Lung (tissue), 17 donors: ENCODE measurements at places on chromosomes 2 and 18. TPM values are rescaled to one million over a fixed set of nuclear protein-coding genes. Genes with fewer than 3 reads are reported as not detected.
A peak's percentile ranks its signal among the peaks of the same experiment; 100 is the strongest.

DNA sequence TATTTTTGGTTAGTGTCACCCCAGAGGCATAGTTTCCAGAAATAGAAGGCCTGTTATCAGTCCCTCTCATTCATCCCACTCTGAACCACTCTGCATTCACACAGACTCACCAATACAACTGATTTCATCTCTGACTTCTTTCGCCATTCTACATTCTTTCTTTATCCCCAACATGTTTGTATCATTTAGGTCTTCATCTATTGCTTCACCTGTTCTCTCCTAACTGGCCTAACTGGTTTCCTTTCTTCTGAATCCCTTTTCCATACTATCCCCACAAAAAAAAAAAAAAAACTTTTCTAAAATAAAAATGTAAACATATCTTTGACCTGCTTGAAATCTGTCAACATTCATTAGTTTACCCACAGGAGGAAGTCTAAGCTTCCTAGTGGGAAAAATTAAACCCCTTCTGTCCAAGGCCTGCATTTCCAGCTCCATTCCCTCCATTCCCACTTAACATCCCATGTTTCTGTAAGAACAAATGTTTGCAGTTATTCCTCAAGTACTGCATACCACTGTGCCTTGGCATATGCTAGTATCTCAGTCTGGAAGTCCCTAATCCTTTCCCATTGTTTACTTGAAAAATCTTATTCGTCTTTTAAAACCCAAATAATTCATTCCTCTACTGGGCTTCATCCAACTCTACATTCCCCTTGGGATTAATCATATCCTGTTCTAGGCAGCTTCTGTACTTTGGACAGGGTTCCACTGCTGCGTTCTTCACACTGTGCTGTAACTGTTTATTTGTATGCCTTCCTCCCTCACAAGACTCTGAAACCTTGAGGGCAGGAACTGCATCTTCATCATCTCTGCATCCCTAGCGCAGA is 68.5 kb downstream of the FIGN start:
- DNase-seq = no peak

- DNase-seq = peak; percentile 53
Measured at GRCh38 chr18:62596145-62597005, 73.5 kb downstream of the ZCCHC2 start.

Gene TTC31
- 23.7 TPM for total RNA-seq

DNA sequence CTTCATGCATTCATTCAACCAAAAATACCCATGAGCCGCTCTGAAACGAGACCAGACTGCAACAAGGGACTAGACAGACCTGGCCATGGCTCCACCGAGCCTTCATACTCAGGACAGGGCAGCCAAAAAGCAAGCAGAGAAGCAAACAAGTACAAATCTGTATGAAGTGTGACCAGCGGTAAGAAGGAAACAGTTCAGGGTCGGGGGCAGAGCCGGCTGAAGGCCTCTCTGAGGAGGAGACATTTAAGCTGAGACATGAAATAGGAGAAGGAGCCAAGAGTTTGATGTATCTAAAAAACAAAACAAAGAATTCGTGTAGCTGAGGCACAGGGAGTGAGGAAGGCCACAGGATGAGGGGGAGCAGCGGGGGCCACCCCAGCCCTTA is 21.3 kb upstream of the SLC66A3 start:
- peak; percentile 54 for DNase-seq

GRCh38 chr2:221267773-221268425 is 304.2 kb downstream of the EPHA4 start:
- peak; percentile 46 for DNase-seq

GRCh38 chr18:75376004-75376403 is 51.5 kb downstream of the SMIM21 start:
- DNase-seq = no peak

Gene PLGLB1
- 8.3 TPM for total RNA-seq

GRCh38 chr2:158914066-158914465 is 54.4 kb upstream of the TANC1 start:
- no peak for DNase-seq

Gene ANKRD62
- 0.06 TPM for total RNA-seq

Gene SCN1A
- 18.6 TPM for total RNA-seq

DNA sequence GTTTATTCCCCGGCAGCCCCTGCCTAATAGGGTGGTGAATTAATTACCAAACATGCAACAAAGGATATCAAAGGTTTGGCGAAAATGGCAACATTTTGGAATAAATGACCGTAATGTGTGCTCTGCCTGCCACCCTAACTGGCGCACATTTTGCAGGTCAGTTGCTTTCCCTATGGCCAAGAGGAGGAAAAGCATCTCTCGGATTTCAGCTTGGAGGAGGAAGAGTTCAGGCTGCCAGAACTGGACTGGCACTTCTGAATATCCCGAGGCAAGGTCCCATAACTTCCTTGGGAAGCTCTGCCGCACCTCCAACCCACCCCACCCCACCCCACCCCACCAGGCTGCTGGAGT is 37.1 kb downstream of the SLC25A52 start:
- DNase-seq = peak; percentile 11

DNA sequence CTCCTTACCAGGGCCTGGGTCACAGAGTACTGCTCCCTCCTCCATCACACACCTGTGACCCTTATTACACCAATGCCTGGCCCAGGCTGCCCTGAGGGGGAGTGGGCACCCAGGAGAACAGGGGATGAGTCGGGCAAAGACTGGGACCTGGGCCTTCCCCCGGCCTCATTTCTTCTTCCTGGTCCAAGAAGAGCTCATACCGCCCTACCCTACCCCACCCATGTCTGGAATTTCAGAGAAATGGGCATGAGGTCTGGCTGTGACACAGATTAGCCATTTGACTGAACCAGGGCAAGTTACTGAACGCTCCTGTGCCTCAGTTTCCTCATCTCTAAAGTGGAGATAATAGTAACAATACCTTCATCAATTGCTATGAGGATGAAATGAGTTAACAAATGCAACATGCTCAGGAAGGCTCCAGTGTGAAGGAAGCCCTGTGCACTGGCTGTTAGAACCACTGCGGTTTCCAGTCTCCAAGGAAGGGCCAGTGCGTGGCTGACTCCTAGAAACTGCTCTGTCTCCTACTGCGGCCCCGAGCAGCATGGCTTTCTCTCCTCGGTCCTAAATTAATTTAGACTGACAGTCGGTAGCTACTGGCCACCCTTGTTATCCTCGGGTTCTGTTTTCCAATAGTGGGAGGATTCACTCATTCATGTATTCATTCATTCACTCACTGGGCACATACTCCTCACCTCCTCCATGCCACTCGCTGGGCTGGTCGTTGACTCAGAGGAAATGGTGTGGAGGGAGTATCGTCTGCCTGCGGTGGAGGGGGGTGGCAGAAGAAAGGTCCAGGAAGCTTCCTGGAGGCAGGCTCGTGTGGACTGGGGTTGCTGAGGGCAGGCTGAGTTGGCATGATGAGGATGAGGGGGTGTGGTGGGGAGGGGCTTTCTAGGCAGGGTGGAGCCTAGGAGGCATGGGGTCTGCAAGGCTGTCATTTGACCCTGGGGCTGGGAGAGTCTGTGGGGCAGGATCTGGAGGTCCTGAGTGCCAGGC is 175.6 kb downstream of the GLI2 start:
- no peak for DNase-seq

DNA sequence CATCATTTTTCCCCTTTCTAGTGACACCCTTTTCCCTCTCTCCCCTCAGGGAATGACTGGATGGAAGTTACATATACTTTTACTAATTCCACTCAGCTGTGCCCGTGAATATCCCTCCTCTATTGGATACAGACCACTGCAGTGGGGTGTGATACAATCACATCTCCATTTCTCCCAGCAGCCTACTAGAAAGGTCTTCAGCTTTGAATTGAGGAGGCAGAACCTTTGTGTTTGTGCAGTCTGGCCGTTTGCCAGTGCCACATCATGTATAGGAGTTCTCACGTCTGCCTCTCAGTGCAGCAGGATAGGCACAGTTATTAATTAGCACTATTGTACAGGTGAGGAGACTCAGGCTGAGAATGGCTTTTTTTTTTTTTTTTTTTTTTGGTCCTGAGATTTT is 16.4 kb downstream of the TNFRSF11A start:
- no peak for DNase-seq

- DNase-seq = peak; percentile 50
Measured at GRCh38 chr18:46916551-46917107, 678 bp downstream of the PIAS2 start.

DNA sequence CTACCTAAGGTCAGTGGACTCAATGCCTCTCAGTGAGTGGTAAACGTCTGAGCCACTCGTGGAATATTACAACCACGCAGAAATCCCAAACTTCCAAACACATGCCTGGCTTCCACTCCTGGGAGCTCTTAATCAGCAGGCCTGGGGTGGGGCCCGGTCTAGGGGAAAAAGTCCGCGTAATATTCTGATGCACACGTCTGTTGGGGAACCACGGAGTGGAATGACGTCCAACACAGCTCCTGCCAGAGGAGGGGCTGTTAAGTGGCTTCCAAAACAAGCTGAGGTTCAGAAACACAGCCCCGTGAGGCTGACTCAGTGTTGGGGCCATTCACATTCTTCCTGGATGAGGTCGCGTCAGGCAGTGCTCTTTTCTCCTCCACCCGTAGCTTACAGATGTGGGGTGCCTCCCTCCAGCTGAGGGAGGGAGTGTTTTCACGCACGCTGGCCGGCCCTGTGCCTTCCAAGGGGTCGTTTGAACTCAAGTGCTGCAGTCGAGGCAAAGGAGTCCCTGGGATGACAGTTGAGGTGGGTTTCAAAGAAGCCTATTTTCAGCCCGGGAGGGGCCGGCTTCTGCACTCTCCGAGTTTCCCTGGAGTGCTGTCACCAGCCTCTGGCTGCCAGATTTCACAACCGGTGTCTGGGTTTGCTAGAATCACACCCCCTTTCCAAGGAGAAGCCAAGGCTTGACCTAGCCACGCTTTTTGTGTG is 73.1 kb downstream of the ACKR3 start:
- DNase-seq = peak; percentile 18

GRCh38 chr2:177984749-177985148 is 87.8 kb downstream of the PDE11A start:
- DNase-seq = peak; percentile 2

DNA sequence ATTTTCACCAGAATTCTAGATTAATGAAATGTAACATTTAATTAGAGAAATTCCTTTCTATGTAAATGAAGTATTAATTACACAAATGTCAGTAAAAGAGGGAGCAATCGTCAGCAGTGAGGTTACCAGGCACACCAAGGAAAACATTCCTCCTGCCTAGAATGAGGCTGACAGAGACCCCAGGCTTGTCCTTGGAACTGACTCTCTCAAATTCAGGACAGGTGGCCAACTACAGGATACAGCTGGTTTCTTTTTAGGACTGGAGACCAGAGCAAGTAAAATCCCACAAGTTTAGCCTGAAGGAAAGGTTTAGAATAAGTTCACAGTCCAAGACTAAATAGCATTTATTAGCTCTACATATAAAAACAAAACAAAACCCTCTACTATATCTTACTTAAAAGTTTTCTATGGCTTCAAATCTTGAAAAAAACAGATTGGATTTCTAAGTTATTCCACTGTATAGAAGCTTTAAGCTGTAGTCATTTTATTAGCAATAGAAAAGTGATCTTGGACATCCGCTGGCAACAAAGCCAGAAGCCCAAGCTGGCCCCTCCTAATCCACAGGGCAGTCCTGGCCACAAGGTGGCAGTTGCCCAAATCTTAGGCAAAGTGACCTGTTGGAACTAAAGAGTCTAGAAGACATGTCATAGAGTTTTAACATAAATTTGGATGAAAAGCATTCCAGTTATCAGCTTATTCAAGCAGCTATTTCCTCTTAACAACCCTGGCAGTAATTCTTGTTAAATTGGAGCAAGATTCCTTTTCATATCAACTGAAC is 81.0 kb downstream of the SP3 start:
- peak; percentile 80 for DNase-seq

DNA sequence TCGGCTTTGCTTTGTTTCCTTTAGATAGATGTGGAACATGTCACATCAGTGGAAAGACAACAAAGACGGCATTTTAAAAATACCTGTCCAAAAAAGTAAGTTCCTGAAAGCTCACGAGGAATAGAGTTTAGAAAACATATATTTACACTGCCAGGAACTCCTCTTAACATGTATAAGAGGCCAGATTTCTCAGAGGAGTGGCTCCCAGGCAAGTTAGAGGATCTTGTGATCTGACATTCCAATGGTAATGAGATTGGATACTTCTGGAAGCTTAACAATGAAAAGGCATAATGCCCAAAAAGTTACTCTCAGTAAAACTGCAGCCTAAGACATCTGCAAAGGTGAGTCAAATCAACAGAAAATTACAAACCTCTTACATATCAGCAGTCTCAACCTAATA is 77.1 kb downstream of the CYRIA start:
- peak; percentile 15 for DNase-seq

DNA sequence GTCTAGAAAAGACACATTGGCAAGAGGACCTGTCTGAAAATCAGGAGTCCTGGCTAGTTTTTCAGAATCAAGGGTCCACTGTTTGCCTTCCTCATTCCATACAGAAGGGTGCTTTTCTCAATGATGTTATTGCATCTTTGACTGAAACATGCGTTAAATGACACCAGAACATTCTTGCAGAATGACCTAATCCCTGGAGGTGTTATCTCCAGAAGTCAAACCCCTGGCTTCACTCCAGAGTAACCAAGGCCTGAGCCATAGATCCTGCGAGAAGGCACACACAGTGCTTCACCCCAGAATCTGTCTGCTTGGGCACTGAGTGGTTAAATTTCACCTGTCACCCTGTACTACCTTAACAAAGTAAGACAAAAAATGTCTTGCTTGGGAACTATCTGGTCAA is 1055.2 kb upstream of the FANCL start:
- DNase-seq = peak; percentile 25

DNA sequence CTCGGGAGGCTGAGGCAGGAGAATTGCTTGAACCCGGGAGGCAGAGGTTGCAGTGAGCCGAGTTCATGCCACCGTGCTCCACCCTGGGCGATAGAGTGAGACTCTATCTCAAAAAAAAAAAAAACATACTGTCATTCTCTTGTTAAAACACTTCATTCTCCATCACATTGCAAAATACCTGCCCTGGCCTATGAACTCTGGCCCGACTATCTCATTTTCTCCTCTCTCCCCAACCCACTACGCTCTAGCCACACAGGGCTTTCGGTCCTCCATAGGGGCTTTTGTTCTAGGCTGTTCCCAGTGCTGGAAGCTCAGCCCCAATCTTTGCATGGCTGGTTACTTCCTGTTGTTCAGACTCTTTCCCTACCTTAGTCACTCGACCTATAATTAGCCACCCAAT is 10.3 kb downstream of the CEP76 start:
- DNase-seq = no peak

DNA sequence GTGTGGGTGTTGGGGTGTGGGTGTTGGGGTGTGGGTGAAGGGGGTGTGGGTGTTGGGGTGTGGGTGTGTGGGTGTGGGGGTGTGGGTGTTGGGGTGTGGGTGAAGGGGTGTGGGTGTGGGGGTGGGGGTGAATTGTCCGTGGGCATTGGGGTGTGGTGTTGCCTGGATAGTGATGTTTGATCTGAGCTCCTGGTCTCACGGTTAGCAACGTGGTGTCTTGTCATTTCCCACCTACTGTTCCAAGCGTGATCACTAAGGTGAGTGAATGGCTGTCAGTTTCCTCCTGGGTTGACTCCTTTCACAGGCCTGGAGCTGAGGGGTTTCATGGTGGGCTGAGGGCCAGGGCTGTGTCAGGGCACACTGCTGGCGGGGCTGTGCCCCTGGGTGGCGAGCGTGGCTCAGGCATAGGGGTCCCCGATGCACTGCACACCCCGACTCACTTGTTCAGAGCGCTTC is 27.2 kb downstream of the RTP5 start:
- no peak for DNase-seq

GRCh38 chr18:47801817-47802216 is 128.6 kb downstream of the SMAD2 start:
- DNase-seq = no peak

- peak; percentile 53 for DNase-seq
Measured at GRCh38 chr2:69196327-69197117, 183.5 kb downstream of the ANTXR1 start.

GRCh38 chr2:239257511-239257937 is 143.3 kb downstream of the HDAC4 start:
- DNase-seq = no peak
